NCI-H1694 (cell line): ENCODE measurements at places on chromosomes 7 and 10.

GRCh38 chr7:80763289-80763688, 124.8 kb downstream of the CD36 start:
- DNase-seq, result no peak

- DNase-seq, result no peak
These were observed 11.9 kb upstream of the OPTN start for GRCh38 chr10:13087986-13088618.

DNA sequence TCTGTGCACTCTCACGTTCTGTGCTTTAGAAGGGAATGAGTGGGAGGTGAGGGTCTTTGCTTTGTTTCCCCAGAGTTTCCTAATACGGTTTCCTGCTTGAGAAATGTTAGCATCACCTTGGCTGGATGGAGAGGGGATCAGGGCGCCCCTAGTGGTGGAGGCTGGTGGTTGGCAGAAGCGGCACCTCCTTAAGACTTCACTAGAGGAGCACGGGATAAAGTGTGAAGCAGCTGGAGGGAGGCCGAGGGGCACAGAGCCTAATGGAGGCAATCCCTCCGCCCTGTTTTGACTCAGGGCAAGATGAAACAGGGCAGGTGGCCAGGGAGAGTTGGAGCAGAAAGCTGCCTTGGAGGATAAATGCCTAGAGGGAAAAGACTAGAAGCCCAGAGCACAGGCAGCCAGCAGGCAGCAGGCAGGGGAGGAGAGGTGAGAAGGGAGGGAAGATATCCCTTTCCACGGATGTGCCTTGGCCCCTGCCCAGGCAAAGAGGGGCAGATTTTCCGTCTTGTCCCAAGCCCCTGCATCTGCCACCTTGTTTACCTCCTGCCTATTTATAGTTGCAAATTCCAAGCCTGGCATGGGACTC, 56.0 kb upstream of the BTRC start:
- DNase-seq, result peak; percentile 45

DNA sequence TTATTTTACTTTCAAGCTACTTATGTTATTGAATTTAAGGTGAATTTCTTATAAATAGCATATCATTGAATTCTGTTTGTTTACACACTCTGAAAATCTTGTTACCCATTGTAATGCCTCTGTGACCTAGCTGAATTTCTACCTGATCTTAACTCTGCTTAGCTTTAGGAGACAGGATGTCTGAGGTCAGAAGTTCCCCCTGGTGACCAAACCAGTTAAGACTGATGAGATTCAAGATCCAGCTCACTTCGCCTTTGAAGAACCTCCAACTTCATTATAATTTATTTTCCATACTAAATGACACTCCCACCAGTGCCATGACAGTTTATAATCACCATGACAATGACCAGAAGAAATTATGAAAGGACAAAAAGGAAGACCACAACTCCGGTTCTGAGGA, 213.4 kb upstream of the CDC14C start:
- DNase-seq, result no peak

GRCh38 chr7:35260246-35260645, 6.3 kb upstream of the TBX20 start:
- DNase-seq, result no peak

- DNase-seq, result no peak
These were observed 308.7 kb upstream of the SORCS1 start for GRCh38 chr10:107473225-107473624.

DNA sequence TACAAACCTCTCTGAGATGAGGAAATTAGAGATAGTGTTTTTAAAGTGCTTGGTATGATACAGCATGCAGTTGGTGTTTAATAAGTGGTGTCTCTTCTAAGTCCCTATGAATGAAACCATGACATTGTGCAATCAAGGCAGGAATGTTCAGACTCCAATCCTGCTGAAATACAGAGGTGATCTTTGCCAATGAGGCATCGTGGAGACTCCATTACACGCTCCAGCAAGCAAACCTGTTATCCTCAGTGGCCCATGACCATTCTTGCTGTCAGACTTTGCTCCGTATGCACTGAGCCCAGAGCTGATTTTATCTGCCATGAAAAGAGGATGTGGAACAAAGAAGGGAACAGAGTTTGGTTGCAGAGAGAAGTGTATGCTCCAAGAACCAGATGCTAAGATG, 47.3 kb downstream of the CDHR3 start:
- peak; percentile 16 for DNase-seq

- no peak for DNase-seq
These were observed 19.1 kb upstream of the SVOPL start for GRCh38 chr7:138720286-138720685.

GRCh38 chr10:3046210-3046779, 21.1 kb upstream of the PFKP start:
- no peak for DNase-seq

GRCh38 chr10:6270951-6271350, 68.2 kb downstream of the PFKFB3 start:
- no peak for DNase-seq

GRCh38 chr10:6220418-6221191, 17.9 kb downstream of the PFKFB3 start:
- DNase-seq, result no peak

DNA sequence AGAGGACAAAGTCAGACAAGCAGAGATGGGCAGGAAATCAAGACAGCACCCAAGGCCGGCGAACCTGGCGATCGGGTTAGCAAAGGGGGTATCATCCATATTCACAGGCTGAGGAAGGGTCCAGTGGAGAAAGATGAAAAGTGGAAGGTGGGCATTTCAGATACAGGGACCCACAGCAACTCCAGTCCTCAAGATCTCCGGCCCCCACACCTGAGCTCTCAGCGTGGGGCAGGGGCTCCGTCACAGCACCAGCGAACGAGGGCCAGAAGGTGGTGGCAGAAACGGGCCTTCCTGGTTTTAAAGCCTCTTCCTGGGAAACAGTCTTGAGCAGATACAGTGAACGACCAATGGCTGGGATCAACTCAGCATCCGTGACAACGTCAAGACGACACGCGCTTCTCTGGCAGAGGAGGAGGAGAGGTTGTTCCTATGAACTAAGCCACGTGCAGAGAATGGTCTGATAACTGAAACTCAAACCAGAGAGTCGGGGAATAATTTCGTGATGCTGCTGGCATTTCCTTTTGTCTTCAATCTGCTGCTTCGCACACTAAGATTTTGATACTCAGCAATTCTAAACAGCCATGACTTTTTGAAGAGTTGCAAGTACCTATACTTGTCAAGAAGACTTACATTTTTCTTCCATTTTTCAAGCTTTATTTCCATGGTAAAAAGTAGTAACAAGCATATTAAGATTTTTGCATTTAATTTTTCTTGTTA, 219.8 kb downstream of the ZMYND11 start:
- no peak for DNase-seq

- DNase-seq, result no peak
These were observed 27.9 kb upstream of the SH2B2 start for GRCh38 chr7:102258749-102259107.

DNA sequence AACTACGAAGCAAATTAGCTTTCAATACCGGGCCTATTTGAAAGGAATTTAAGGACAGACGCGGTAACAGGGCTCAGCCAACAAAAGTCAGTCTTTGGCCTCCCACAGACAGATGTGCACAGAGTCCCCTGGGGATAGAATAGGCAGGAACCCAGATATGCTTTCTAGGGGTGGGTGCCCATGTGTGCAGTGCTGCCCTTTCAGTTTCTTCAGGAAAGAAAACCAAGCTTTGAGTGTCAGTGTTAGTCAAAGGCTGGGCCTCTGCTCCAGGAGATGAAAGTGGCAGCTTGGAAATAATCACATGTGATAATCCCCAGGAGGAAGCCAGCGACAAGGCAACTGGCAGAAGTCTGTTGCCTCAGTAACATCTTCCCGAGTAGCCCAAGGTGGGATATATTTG, 43.8 kb upstream of the CSTF2T start:
- DNase-seq, result no peak

GRCh38 chr7:18521236-18521589, 25.7 kb downstream of the HDAC9 start:
- DNase-seq, result no peak

GRCh38 chr10:62728479-62728878, 76.0 kb upstream of the ADO start:
- DNase-seq, result no peak

GRCh38 chr10:26439406-26440087, 1.4 kb downstream of the APBB1IP start:
- DNase-seq, result no peak

DNA sequence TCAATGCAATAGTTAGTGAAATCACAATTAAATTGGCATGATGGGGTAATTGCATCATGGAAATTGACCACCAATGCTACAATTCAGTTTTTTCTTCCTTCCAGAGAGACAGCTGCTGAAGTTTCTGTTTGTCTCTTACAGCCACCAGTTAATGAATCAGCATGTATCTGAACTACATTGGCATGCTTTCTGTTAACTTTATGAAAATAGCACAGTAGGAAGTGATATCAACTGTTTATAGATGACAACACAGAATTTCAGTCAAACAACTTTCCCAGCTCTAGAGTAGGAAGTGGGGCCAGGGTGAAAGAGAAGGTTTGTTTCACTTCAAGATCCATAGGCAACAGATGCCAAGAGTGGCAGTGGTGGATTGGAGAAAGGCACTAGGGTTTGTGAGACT, 339.6 kb upstream of the VWC2 start:
- no peak for DNase-seq

GRCh38 chr7:5525271-5526099, 101.9 kb upstream of the TNRC18 start:
- no peak for DNase-seq

DNA sequence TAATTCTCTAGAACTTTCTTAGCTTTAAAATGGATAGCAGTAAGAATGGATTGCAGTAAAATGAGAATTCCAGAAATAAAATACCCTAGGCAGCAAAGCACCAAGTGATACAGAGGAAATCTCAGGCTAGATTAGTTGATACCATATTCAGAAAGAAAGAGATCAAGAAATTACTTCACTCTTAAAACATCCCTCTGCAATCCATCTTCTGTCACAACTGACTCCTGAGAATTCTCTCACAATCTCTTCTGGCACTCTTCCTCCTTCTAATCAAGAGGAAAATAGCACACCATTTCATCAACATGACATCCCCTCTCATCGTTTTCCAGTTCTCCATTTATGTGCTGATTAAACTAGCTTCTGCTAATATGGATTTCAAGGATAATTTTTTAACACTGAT, 42.2 kb upstream of the LAMB1 start:
- DNase-seq, result no peak

DNA sequence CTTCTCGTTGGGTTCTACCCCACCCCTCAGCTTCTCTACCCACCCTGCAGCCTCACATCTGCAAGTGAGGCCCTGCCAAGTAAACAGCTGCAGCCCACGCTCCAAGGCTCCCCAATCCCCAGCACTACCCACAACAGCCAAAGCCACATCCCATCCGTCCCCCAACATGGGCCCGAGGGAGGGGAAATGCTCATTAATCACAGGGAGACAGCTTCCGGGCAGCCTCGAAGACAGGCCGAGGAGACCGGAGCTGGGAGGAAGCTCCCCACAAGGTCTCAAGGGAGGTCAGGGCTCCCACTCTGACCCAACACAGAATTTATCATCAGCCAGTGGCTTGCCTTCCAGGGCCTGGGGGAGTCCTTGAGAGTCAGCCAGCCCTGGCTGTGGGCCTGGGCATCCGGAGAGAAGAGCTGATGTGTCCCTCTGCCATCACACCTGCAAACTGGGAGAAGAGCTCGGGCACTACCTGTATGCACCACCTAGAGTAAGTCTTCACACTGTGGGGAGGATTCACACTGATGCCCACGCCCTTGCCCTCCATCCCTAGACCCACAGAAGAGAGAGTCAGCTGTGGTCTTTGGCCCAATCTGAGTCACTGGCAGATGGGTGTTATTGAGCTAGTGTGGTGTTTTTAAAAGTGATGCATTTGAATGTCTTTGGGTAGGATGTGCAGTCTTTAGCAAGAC, 115.5 kb upstream of the ZMIZ1 start:
- no peak for DNase-seq

DNA sequence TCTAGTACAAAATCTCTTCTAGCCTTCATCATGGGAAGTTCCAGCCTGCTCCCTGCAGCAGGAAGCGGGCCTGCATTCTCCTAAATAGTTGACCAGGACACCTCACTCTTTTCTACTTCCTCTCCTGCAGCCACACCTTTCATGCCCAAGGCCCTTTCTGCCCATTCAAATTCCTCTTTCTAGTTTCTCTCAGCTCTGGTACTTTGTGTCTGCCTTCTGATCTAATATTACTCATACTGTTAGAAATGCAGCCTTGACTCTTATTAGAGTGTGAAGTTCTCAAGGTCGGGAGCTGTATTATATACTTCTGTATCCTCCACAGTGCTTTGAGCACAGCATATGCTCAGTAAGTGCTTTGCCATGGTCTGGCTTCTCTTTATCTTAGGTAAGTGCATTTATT, 103.1 kb downstream of the PRKCQ start:
- DNase-seq, result no peak
